Brain microvascular endothelial cell (primary cell): ENCODE measurements at places on chromosomes 7 and 10.

GRCh38 chr10:61071580-61071979 lies 127.6 kb upstream of the RHOBTB1 start:
- no peak for DNase-seq

DNA sequence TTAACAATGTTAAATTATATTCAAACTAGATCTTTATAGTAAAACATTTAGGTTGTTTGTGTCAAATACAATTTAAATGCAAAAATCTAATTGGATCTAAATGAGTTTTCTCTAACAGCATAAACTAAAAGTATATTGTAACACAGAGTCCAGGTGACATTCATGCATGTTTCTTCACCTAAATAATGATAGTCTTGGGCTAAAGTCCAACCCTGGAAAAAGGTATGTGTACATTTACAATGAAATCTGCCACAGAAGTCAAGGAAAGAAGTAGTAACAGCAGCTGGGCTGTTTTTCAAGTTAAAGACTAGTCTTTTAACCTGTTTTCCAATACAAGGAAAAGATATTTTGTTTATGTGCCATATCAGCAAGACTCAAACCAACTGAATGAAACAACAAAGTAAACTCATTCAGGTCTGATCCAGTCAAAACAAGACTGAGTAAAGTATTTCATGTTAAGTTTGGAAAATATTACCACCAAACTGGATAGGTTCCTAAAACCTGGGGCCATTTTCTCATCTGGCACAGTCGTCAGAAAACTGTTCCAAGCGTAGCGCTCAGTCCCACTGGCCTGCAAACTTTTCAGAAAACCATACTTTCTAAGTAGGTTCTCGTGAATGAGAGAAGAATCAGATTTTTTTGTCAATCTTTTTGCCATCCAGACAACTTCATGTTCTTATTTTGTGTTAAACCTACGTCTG lies 349.2 kb downstream of the HGF start:
- no peak for DNase-seq

DNA sequence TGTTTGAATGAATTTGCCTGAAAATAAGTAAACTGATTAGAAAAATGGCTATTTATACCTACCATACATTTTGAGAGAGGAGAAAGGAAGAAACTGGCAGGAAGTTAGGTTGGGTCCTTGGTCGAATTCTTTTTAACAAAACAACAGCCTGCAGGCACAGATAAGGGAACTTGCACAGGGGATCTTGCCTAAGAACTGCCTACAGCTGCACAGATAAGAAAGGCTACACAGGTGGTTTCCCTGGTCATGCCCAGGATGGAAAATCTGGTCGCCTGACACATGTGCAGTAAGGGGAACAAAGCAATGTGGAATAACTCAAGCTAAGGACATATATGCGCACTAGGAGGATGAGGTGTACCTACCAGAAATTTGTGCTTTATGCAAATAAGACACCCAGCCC lies 732.1 kb upstream of the POT1 start:
- DNase-seq, result no peak

DNA sequence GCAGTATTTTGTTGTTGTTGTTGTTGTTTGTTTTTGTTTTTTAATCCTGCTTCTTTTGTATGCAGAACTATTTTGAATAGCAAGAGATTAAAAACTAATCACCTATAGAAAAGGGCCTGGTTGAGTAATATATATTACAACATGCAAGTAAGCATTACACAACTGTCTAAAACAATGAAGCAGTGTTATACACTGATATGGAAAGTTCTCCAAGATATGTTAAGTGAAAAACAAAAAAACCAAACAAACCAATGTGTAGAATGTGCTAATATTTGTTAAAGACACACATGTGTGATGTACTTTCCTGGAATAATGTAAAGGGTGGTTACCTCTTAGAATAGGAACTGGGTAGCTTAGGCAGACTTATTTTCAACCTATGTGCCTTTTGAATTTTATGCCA lies 117.4 kb downstream of the ZNF365 start:
- DNase-seq, result no peak

DNA sequence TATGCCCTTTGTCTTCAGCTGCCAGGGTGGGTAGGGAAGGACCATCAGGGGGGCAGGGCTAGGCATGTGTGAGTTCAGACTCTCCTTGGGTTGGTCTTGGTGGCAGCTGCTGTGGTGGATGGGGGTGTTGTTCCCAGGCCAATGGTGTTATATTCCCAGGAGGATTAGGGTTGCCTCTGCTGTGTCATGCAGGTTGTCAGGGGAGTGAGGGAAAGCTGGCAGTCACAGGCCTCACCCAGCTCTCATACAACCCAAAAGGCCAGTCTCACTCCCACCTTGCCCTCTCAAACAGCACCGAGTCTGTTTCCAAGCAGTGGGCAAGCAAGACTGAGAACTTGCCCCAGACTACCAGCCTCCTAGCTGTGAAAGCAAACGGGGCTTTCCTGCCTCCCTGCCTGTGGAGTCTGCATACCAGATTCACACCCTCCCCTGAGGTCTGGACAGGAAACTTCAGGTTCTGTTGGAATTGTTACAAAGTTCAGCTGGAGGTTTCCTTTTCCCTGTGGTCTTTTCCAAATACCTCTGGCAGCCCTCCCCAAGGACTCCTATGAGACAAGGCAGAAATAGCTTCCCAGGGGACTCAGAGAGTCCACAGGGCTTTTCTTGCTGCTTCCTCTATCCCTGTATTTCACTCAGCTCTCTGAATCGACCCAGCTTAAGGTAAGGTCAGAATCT lies 1.4 kb downstream of the HYAL4 start:
- DNase-seq, result peak; percentile 45

DNA sequence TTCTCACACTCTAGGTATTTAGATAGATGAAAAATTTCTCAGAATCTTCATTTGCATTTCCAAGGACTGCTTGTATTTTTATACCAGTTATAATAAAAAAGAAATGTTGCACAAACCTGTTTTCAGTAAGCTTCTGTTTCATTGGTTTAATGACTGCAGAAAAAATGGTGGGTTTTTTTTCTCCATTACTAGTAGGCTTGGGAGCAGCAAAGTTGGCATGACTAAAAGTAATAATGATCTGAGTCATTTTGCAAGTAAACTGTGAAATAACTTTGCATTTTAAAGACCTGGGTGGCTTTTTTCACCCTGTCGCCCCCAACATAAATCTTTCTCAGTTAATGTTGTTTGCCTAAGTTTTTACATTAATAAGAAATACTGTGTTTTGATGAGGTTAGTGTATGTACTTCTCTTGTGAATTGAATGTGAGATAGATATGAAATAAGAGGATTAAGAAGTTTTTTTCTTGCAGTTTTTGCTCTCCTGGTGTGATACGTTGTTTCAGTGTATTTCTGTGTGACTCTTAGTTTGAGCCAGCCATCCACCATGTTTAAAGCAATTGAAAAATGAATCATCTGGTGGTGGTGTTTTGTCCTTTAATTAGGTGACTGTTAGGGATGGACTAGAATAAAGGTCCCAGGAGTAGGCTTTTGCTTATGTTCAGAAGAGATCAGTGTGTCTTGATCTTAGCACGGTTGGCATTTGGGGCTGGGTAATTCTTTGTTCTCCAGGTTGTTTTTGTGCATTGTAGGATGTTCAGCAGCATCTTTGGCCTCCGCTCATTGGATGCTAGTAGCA lies 1.8 kb downstream of the GNAI1 start:
- DNase-seq, result no peak

- no peak for DNase-seq
Observed at GRCh38 chr7:45055594-45056219, 33.1 kb downstream of the NACAD start.

DNA sequence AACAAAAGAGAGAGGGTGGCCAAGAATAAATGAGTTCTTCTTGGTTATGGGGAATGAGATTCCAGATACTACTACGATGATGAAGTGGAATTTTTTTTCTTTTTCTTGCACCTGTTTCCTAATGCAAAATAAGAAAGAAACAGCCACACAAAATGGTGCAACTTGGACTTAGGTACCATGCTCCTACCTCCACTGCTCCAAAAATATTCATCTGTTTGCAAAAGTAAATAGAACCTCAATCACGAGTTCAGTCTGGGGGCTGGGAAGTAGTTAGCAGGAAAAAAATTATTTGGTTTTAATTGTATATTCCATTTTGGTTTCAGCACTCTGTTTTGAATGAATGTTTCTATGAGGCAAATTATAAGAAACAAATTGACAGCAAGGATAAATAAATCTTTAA lies 73.5 kb downstream of the SLC25A13 start:
- no peak for DNase-seq

DNA sequence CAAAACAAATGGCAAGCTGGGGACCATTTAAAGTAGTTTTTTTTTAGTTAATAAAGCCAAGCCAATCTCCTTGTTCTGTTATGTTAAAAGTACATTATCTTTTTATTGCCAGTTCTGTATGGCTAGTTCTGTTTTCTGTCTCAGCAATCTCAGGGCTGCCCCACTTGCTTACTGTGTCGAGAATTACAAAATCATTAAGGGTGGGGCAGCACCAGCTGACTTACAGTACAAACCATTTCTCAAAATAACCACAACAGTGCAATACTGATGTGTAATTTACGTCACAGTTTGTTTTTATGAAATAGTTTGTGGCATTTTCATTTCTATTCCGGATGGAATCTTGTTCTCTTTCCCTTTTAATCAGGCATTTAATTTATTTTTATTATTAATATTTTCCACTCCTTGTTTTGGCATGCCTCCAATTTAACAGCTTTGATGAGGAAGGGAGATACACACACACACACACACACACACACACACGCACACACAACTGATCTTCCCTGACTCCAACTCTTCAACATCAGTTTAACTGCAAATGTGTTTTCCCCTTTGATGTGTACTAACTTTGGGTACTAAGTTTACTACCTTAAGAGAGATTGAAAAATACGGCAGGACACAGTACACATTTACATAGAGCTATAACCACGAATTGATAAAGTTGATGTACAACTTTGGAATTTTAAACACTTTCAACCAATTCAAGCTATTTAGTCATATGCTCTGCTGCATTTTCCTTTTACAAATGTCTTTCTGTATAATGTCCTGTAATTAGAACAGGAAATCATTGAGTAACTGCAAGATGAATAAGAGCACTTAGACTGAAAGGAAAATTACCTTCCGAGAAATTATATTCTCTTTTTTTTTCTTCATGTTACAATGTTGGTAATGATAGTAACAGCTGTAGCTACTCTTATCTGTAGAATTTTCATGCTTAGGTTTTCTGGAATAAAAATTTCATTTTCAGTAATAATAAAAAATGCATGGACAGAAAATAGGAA lies 91.5 kb downstream of the ARID5B start:
- peak; percentile 83 for DNase-seq

GRCh38 chr10:23024002-23024401 lies 71.4 kb upstream of the MSRB2 start:
- DNase-seq, result no peak

DNA sequence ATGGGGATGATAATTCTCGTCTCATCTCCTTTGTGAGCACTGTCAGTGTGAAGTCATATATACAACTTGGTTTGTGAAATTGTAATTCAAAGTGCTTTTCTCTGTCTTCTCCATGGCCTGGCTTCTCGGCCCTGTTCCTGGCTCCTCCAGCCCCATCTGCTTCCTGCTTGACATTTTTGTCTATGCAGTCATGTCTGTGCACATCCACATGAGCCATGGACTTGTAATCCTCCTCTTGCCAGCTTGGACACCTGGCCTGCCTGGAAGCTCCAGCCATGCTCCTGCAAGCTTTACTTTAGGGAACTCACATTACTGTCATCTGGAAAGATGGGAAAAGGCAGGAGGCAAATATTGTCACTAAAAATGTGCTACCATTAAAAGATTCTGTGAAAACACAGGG lies 576.0 kb upstream of the DPP6 start:
- no peak for DNase-seq

DNA sequence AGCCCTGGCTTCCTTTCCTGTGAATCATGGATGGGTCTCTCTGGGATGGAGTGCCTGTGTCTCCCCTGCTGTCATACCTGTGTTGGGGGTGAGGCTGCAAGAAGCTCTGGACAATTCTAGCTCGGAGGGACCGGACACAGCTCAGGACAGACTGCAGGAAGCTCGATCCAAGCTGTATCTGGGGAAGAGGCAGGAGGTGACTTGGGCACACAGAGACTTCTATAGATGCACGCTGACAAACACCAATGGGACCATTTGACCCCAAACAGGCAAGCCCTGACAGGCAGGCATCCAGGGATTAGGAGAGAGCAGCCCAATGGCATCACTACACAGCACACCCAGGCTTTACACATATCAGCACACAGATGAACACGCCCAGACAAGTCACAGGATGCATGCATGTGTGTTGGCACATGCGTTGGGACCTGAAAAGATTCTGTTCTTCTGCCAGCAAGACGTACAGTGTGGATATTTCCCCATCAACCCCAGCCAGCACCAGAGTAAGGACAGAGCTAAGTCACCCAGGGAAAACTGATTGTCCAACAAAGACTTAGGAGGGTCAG lies 4.5 kb downstream of the LLCFC1 start:
- DNase-seq, result no peak

DNA sequence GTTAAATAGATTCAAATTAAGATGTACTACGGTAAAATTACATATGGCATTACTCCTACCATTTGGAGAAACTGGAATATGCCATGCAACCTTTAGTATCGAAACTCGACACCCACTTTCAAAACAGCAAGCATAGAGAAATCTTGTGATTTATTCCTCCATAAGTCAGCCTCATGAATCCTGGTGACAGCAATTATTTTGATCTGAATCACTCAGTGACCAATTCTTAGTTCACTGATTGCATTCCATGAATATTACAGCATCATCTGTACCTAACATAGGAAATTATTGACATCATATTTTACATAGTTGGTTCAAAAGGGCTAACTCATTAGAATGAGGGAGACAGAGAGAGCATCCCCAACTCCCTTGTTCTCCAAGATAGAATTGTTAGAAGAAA lies 89.6 kb downstream of the CACNB2 start:
- DNase-seq, result peak; percentile 48

DNA sequence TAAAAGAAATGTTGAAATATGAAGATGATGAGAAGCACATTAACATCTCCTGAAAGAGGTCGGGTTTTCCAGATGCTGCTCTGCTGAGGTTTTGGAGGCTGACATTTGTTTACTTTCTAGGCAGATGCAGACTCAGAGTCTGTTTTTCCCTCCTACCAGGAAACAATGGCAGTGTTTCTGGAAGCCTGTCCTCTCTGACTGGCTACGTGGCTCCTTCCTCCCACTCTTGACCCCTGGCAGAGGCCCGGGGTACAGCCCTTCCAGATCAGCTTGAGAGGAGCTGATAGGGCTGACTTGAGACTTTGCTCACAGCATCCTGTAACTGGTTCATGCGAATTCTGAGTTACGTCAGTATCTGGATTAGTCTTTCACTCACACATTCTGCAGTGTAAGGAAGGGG lies 41.1 kb upstream of the IL15RA start:
- DNase-seq, result no peak

DNA sequence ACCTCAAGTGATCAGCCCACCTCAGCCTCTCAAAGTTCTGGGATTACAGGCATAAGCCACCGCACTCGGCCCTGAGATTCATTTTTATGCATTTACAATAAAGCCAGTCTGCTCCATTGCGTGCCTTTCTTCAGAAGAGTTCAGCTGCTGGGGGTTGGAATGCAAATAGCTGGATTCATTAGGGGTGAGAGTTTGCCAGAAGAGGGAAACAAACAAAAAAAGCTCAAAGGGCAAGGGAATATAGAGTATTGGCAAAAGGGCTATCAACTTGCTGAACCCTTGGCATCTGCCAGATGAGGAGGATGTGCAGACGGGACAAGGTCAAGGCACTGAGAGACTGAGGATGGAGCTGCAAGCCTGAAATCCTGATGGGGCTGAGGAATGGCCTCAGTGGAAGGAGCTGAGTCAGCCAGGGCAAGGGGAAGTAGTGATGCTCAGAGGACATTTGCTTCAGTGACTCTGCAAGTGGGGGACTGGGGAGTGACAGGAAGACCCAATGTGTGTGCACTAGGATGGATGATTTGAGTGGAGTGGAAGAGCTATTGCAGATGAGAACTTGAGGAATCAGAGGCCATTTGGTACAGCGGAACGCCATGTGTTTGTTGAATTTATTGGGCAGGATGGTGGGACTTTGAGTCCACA lies 75.0 kb upstream of the ARMC3 start:
- no peak for DNase-seq
